ENCODE measurements at places on chromosomes 13 and 19.
A peak's percentile ranks its signal among the peaks of the same experiment; 100 is the strongest.

DNA sequence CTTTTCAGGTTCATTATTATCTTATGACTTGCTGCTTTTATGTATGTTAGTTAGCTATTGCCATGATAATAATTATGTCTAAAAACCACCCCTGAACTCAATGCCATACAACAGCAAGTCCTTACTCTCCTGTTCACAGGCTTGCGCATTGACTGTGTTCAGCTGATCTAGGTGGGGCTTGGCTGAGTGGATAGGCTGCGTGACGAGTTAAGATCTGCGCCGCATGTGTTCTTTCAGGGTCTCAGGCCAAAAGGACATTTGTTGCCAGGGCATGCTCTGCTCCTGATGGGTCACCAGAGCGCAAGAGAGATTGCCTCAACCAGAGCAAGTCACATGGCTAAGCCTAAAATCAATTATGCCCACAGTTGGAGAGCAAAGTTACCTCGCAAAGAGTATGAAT is 859 bp downstream of the ZNF568 start:
- peak; percentile 3 for DNase-seq

GRCh38 chr19:17762505-17763229 is 11.4 kb downstream of the FCHO1 start:
- peak; percentile 61 for DNase-seq

GRCh38 chr19:49937750-49938381 is 8.6 kb upstream of the NUP62 start:
- DNase-seq, result peak; percentile 78

DNA sequence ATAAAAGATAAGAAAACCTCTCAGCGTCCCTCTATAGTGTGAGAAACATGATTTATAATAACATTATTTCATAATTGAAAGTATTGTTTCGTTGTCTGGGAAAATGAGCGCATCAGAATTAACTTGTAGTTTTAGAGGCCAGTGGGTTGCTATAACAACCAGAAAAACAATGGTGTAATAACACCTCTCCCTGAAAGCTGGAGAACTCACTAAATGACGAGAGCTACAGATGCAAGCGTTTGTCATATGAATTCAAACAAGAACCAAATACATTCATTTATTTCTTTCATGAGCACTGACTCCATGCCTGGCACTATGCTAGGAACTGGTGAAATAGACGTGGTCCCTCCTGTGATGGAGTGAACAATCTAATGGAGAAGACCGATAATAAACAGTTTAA is 16.3 kb downstream of the KBTBD7 start:
- DNase-seq, result no peak

GRCh38 chr13:92670096-92670495 is 556.5 kb upstream of the GPC6 start:
- DNase-seq, result no peak

GRCh38 chr19:46746281-46747057 is at the start of gene STRN4:
TSS of gene STRN4 (minus strand) at chr19:46746450. CDS start at chr19:46746430, 20 bp downstream.
- DNase-seq, result peak; percentile 83

- DNase-seq, result peak; percentile 18
Observed at GRCh38 chr19:58227964-58228584, 640 bp upstream of the ZNF544 start.

- DNase-seq, result no peak
Observed at GRCh38 chr13:95212983-95213850, 88.0 kb downstream of the ABCC4 start.

- peak; percentile 51 for DNase-seq
Observed at GRCh38 chr13:25847145-25847544, 204.7 kb downstream of the SHISA2 start.

DNA sequence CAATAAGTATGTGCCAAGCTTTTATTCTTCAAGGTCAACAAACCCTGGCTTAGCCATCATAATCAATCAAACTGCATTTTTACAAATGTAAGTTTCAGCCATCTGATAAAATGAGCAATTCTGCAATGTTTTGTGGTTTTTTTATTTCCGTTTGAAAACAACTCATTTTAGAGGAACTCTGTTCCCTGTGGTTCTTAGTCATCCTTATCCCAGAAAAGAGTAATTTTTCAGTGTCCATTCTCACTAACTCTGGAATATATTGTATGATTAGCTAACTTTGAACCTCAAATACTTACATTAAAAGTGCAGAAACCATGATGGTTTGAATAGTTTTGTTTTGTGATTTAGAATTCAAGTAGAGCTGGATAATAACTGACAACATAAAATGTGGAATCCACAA is 87.6 kb downstream of the IRS2 start:
- DNase-seq, result peak; percentile 67

DNA sequence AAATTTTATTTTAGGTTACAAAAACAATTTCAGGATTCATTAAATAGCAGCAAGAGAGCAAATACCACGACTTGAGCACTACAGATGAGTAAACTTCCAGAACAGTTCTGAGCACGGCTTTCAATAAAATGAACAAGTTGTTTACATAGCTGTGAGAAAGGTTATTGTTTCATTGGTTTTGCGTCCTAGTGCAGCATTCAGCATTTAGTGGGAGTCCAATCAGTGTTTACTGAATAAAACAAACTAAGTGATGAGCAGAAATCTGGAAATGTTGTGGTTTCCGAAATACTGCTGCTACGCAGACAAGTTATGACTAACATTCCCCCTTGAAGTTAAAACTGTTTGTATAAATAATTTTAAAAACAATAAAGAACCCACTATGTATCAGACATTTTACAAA is 251.5 kb upstream of the STARD13 start:
- DNase-seq, result no peak

GRCh38 chr19:56141417-56141993 is 418 bp downstream of the ZNF444 start:
- peak; percentile 26 for DNase-seq

DNA sequence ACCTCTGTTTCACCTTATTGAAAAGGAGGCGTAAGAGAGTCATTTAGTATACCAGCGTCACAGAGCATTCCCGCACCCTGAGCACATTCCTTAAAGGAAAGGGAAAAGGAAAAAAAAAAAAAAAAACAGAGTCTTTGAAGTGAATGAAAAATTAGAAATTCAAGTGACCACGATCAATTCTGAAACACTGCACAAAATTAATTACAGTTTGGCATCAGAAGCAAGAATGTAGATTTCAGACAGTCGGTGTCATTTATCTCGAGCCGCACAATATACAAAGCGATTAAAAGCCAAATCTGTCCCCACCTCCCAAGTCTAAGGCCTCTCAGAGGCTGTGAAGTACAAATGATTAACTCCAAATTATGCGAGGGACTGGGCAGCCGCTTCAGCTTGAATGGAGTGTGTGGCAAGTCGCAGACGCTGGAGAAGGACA is 173.7 kb upstream of the ZNF507 start:
- no peak for DNase-seq

DNA sequence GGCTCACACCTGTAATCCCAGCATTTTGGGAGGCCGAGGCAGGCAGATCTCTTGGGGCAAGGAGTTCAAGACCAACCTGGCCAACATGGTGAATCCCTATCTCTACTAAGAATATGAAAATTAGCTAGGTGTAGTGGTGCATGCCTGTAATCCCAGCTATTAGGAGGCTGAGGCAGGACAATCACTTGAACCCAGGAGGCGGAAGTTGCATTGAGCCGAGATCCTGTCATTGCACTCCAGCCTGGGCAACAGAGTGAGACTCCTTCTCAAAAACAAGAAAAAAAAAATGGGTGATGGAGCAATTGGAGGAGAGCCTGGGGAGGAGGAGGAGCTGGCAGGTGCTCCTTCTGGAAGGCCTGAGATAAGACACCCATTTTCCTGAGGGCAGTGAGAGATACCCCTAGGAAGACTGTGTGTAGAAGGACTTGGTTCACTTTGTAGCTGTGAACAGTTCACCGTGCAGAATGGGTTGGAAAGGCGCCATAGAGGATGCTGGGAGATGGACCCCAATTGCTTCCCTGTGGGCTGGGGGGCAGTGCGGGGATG is 8.7 kb upstream of the CARM1 start:
- DNase-seq, result no peak

GRCh38 chr13:24386816-24387708 is 77.7 kb downstream of the C1QTNF9 start:
- no peak for DNase-seq

All from NB4 (cell line).